T-cell (primary cell): ENCODE measurements at places on chromosomes 6 and 20.
A peak's percentile ranks its signal among the peaks of the same experiment; 100 is the strongest.

- DNase-seq: no peak
These were observed 124.2 kb downstream of the SLC16A10 start for GRCh38 chr6:111211411-111212030.

- DNase-seq: no peak
These were observed 40.7 kb upstream of the BMP2 start for GRCh38 chr20:6726761-6727160.

DNA sequence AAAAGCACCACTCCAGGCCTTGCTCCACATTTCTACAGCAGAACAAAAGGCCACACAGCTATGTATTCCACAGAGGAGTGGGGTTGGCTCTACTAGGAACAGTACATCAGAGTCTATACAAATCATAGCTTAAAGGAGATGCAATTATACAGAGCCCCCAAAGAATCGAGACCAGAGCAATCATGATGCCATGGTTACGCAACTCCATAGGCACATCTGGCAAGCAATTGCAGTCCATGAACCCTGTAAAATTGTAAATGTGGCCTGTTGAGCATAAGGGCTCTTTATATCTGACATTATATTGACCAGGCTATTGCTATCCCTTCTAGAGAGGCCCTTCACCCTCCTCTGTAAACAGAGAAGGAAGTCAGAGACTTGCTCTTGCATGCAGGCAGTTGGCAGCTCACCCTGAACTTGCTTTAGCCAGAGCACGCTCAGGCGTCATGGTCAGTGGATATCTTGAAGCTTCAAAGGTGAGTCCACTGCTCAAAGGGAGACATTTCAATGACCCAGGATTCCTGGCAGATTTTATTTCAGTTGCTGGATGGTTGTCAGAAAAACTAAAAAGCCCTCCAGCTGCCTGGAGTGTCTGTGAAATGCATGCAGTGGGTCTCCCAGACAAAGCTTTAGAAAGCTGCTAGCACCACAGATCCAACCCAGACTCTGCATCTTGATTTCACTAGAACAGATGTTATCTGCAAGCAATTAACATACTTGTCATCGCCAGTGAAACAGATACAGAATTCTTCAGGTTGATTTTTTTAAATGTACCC is 357.2 kb downstream of the CENPW start:
- no peak for DNase-seq

- no peak for DNase-seq
These were observed 570 bp upstream of the FANCE start for GRCh38 chr6:35451354-35452182.

- no peak for DNase-seq
These were observed 140.3 kb downstream of the CEP57L1 start for GRCh38 chr6:109235481-109236038.

DNA sequence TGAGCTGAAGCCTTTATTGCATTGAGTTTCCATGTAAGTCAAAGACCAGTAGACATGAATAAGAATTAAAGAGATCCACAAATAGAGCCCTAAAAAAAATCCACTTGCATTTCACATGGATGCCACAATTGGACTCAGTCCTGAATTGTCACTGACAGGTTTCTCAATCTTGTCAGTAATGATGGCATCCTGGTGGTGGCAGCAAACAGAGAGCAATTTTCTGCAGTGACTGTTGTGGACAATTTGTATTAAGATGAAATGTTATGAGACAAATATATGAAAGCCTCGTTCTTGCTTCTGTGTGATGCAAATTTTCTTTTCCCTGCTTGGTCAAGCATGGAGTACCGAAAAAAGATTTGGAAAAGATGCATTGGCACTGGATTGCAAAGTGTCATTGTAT is 278.9 kb downstream of the SAMD5 start:
- no peak for DNase-seq

- DNase-seq: no peak
These were observed 51.9 kb downstream of the GCLC start for GRCh38 chr6:53492860-53493634.

DNA sequence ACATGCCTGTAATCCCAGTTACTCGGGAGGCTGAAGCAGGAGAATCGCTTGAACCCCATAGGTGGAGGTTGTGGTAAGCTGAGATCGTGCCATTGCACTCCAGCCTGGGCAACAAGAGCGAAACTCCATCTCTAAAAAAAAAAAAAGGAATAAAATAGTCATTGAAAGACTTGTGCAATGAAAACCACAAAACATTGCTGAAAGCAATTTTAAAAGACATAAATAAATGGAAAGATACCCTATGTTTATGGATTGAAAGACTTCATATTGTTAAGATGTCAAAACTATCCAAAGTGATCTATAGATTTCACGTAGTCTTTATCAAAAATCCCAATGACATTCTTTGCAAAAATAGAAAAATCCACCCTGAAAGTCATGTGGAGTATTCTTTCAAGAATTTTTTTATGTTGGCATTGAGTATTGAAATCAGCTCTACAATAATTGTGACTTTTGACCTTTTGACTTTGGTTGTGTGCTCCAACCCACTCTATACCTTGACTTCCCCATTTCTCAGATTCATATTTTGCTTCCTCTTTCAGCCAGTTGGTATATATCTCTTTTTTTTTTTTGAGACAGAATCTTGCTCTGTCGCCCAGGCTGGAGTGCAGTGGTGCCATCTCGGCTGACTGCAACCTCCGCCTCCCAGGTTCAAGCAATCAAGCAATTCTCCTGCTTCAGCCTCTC is 45.5 kb upstream of the SLC23A2 start:
- no peak for DNase-seq

GRCh38 chr6:146581968-146582367 is 16.8 kb upstream of the ADGB start:
- no peak for DNase-seq

GRCh38 chr6:11460837-11461661 is 76.5 kb upstream of the TMEM170B start:
- DNase-seq: no peak

DNA sequence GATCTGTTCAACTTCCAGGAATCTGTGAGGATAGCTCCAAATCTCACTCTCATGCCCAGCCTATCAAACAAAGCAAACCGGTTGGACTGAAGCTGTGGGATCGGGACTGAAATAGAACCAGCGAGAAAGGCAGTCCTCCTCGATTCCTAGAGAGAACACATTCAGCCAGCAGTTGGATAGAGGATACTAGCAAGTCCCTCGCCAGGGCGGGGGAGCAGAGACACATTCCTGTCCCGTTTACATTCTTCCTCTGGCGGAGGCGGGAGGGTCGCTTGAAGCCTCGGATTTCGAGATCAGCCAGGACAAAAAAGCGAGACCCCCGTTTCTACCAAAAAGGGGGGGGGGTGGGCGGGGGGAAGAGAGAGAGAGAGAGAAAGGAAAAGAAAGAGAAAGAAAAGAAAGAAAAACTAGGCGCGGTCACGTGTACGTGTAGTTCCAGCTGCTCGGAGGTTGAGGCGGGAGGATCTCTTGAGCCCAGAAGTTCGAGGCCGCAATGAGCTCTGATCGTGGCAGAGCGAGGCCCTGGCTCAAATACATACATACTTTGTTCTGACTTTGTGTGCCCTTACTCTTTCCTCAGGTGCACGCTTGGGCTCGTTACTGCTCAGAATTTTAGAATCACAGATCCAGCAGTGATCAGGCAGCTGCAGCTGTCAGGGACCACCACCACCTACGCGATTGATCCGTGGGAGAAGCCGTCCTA is 19.5 kb downstream of the ZNF311 start:
- no peak for DNase-seq

GRCh38 chr6:154156135-154156896 is 117.3 kb downstream of the OPRM1 start:
- peak; percentile 54 for DNase-seq

DNA sequence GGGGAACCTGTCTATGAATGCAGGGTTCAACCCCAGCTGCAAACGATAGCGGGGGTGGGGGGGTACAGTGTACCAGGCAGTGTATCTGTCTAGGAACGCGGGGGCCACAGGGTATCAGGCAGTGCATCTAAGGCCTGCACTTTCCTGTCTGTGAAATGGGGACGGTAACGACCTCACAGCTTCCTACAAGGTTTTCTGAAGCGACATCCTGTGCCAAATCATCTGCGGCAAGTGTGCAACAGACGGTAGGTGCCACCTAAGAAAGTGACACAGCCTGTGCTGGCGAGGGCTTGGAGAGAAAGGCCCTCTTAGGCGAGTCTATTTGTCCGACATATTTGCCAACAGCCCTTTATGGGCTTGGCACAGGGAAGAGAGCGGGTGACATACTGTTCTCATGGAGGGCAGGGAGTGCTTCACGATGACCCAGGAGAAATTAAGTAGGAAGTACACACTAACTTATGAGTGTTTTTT is 3.8 kb downstream of the DIDO1 start:
- peak; percentile 40 for DNase-seq

DNA sequence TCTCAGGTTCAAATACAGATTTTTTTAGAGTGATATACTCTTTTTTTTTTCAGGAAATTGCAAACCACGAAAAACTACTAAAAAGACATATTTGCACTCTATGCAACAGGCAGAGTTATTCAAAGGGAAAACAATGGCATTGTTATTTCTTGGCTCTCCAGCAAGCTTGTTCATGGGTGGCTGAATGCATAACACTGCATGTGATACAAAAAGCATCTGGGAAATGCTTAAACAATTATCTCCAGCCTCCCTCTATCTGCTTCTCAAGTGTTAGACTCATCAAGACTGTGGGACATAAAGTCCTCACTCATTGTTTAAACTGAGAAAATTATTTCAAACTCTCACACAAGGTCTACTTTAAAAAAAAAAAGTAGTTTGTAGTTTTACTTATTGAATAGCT is 7.3 kb upstream of the COL12A1 start:
- DNase-seq: no peak

GRCh38 chr6:34531580-34532201 is 24.4 kb downstream of the SPDEF start:
- DNase-seq: no peak

DNA sequence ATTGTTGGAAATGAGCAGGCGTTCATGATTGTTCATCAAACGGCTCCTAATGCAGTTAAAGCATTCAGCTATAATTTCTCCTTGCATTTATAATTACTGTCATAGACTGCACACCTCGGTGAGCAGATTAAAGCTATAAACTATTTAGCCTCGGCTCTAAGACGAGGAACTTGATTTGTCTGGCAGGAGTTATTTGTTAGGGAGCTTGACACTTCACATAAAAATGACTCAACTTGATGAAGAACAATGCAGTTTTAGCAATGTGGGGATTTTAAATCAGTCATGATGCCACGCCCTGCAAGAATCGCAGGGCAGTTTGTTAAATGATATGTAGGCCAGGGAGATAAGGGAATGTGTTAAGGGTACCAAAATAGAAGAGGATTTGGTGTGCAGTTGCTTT is 290.2 kb downstream of the TSHZ2 start:
- no peak for DNase-seq

DNA sequence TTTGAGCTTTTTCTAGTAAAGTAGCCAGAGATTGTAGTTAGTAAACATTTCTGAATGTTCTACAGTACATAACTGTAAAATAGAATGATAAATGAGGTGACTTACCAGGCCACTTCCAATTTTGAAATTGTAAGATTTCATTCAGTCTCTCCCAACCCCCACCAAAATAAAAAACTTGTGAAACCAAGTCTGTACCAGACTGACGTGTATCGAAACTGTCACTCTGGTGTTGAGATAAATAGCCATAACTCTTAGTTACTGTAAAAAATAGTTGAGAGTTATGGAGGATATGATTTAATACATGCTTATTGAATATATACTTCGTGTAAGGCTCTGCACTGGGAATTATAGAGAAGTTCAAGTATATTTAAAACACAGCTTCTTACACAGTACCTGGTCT is 455.7 kb downstream of the PLCB1 start:
- no peak for DNase-seq

- no peak for DNase-seq
These were observed 24.0 kb downstream of the RRBP1 start for GRCh38 chr20:17657898-17658647.

GRCh38 chr6:45488889-45489288 is 111.2 kb upstream of the SUPT3H start:
- peak; percentile 17 for DNase-seq

GRCh38 chr6:2523061-2523460 is 227.7 kb downstream of the MYLK4 start:
- no peak for DNase-seq

DNA sequence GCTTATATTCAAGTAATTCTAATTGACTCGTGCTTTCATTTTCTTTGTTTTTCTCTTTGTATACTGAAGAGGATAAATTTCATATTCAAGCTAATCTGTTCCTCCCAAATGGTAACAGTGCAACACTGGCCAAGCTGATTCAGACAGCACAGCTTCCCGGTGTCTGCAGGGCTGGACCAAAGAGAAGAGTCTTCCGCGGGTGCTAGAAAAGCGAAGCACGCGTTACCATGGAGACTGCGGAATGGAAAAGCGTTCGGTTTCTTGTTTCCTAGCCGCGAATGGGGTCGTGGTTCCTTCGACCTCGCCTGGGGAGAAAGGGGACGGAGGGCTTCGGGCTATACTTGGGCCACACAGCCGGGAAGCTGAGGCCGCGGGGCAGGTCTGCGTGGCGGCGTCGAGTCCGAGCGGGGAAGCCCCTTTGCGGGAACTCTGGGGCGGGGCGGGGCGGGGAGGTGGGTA is 6.2 kb upstream of the ZNF311 start:
- peak; percentile 44 for DNase-seq

GRCh38 chr20:48930035-48930434 is 8.5 kb downstream of the ARFGEF2 start:
- DNase-seq: no peak

GRCh38 chr6:112224088-112224487 is 30.3 kb downstream of the LAMA4 start:
- no peak for DNase-seq

GRCh38 chr6:111925296-111925695 is 52.0 kb upstream of the FYN start:
- DNase-seq: no peak

GRCh38 chr6:56343295-56343694 is 95.9 kb upstream of the COL21A1 start:
- no peak for DNase-seq

DNA sequence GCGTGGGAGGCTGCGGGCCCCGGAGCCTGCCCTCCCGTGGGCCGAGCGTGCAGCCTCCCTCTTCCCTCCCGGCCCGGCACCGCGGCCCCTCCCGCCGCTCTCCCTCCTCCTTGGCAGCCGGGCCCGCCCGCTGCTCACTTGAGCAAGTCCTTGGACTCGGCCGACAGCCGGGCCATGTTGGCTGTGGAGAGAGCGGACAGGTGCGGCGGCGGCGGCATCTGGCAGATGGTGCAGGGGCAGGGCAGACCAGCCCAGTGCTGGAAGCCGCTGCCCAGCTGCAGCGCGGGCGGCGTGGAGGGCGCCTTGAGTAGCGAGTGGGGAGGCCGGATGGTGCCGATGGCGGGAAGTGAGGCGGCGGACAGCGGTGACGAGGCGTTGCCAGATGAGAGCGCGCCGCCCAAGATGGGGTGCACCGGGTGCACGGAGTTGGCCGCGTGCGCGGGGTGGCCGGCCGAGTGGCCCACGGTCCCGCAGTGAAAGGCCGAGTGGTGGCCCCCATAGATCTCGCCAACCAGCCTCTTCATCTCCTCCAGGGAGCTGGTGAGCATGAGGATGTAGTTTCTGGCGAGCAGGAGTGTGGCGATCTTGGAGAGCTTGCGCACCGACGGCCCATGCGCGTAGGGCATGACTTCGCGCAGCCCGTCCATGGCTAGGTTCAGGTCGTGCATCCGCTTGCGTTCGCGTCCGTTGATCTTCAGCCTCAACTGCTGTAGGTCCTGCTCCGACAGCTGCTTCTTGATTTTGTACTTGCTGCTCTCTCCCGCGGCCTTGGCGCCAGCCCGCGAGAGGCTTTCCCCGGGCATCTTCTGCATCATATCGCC is 766 bp downstream of the OLIG3 start:
- DNase-seq: no peak
